ENCODE measurements at places on chromosomes 2 and 18. TPM values are rescaled to one million over a fixed set of nuclear protein-coding genes. Genes with fewer than 3 reads are reported as not detected.

GRCh38 chr18:24627644-24628315 lies 167.3 kb downstream of the HRH4 start:
- no peak for DNase-seq

- no peak for DNase-seq
Measured at GRCh38 chr2:73839653-73840411, 11.1 kb downstream of the STAMBP start.

LRP2 gene
- 0.37 TPM for total RNA-seq

- no peak for DNase-seq
Measured at GRCh38 chr2:237143676-237144440, 58.2 kb downstream of the COPS8 start.

GKN1 gene
- not detected for total RNA-seq

Data from activated T-cell treated with anti-CD3 and anti-CD28 coated beads, Interleukin-2, amount 50 U/mL, for 72 hours (primary cell).